G401 (cell line): ENCODE measurements at places on chromosomes 4 and X. TPM values are rescaled to one million over a fixed set of nuclear protein-coding genes. Genes with fewer than 3 reads are reported as not detected.

DNA sequence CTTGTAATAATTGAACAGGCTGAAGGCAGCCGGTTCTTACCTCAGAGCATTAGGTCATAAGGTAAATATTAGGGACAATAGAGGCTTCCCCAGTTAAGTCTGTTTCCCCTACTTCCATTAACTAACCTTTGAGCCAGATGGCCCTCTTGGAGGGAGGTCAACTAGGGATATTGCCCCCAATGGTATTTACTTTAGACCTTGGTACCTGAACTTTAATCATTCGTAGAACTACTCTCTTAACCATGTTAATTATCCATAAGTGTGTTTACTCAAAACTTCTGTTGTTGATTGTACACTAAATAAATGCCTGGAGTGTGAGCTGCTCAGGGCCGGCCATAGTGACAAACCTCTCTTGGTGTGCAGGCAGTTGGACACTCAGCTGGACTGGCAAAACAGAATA is 1843.5 kb upstream of the AGA start:
- no peak for DNase-seq

- no peak for DNase-seq
These were observed 409 bp downstream of the UGDH start for GRCh38 chr4:39526765-39527295.

DNA sequence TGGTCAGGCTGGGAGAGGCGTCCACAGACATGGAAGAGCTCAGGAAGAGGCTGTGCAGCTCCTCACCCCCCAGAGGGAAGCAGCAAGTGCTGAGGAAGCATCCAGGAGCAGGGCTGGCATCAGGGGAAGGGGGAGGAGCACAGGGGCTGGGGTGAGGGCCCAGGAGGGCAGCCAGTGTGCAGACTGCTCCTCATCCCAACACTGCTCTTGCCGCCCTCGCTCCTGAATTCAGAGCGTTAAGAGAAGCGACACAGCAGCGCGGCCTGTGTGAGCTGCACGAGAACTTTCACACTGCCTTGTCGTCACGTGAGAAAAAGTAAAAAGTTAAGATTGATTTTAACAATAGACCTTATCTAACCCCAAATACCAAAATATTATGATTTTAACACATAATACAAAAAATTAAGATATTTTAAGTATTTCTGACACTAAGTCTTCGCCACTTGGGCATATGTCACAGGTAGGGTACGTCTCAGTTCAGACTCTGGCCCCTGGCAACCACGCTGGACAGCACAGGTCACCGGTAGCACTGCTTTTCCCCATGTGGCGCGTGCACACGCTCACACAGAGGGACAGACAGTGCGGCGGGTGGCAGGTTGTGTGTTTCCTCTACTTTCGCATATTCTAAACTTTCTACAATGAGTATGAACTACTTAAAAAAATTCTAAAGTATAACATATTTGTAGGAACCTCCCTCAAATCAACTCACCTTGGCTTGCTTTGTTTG is 19.7 kb downstream of the NOP14 start:
- no peak for DNase-seq

PNMA6F gene
- 0.03 TPM in 1 of 2 replicates, not detected in the other for total RNA-seq
